ENCODE measurements at places on chromosomes 1 and 21.

GRCh38 chr1:221022331-221022730 lies 143.1 kb downstream of the HLX start:
- DNase-seq: no peak

GRCh38 chr21:34126269-34126668 lies 52.9 kb downstream of the MRPS6 start:
- no peak for DNase-seq

GRCh38 chr1:188363943-188364342 lies 1535.2 kb downstream of the PLA2G4A start:
- DNase-seq: no peak

GRCh38 chr1:151760597-151761385 lies 2.5 kb downstream of the MRPL9 start:
- DNase-seq: no peak

DNA sequence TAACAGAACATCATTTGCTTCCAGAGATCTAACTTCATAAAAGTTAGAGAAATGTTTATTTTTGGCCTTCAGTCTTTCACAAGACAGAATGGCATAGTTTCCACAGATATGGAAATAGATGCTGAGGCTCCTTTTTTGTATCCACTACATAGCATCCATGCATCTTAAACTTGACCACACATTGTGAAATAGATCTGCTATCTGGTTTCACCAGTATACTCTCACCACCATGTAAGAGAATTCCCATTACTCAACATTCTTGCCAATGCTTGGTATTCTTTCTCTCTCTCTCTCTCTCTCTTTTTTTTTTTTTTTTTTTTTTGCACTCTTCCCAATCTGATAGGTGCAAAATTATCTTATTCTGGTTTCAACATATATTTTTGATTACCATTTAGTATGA lies 52.1 kb upstream of the PRMT6 start:
- no peak for DNase-seq

GRCh38 chr1:235940285-235940684 lies 73.6 kb upstream of the LYST start:
- no peak for DNase-seq

DNA sequence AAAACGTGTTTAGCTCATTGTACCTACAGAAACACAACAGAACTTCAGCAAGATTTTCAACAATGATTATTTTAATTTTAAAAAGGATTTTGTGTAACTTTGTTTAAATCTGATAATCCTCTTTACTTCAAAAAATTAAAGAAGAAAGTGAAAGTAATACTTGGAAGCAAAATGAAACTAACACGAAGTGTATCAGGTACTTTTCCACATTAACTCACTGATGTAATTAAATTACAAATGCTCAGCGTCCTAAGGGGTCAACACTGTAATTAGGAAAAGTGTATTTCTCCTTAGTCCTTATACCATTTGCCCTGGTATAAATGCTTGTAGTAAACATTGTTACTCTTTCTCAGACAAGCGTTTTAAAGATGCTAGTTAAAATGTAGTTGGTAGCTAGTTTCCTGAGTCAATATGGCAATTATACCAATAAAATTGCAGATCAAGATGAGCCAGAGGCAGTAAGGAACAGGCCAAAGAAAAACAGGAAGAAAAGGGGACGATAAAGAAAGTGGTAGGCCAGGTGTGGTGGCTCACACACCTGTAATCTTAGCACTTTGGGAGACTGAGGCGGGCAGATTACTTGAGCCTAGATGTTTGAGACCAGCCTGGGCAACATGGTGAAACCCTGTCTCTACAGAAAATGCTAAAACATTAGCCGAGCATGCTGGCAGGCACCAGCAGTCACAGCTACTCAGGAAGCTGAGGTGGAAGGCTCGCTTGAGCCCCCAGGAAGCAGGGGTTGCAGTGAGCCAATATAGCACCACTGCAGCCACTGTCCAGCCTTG lies 553.0 kb downstream of the SMYD3 start:
- no peak for DNase-seq

GRCh38 chr1:178137238-178137637 lies 43.3 kb downstream of the RASAL2 start:
- no peak for DNase-seq

DNA sequence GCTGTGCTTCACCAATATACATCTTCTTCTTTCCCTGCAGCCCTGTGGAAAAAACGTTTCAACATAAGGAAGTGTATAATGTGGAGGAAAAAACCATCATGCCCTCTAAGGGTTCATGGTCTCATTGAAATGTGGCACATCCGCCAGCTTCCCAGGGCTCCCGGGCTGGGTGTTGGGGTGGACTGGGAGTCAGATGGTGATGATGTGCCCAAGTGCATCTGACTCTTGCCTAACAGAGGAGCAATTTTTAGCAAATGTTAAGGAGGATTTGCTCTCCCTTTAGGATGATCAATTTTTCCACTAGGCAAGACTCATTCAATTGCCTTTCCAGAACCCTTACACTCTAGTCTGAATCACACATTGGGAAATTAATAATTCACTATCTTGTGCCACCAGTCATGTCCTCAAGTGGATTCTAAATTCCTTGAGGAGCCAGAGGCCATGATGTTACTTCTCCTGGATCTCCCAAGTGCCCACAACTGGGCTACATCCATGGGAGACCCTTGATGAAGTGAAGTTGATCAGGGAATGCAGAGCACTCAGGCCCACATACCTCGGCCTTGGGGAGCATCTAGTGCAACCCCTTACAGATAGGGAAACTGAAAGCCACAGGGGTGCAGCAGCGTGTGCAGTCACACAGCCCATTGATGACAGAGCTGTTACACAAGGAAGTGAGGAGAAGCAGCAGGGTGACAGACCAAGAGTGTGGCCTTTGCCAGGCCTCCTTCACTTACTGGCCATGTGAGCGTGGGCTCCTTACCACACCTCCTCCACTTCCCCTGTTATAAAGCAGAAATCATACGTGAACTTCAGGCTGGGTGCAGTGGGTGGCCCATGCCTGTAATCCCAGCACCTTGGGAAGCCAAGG lies 100.0 kb upstream of the SLC44A3 start:
- DNase-seq: no peak

DNA sequence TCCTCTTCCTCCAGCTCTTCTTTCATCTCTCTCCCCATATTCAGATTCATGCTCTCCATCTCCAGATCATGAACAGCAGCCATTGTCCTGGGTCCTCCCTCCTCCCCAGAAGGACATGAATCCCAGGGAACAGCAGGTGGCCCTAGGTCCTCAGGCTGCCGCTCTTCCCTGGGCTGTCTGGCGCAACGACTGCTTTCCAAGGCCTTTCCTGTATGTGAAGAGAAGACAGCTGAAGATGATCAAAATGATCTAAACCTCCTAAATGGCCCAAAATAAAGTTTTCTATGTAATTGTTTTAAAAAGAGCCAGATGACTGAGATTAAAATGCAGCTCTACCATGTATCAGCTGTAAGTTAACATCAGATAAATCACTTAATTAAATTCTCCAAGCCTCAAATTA lies 22.5 kb downstream of the RHBDL2 start:
- DNase-seq: no peak

DNA sequence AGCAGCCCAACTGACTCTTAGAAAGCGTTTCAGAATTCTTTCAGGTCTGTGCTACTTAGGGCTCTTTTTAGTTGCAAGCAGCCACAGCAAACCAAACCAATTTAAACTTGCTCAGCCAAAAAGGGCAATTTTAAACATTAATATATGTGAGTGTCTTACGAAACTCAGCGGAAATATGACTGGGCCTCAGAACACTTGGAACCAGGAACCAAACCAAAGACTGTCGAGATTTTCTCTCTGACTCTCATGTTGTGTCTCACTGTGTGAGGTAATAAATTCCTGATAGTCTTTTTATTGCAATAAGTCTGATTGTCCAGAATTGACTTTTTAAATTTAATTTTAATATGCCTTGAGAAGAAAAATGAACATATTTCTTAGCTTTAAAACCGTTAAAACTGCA lies 122.3 kb downstream of the SYF2 start:
- no peak for DNase-seq

- DNase-seq: no peak
Measured at GRCh38 chr1:179777731-179778130, 34.6 kb downstream of the FAM163A start.

- DNase-seq: no peak
Measured at GRCh38 chr1:15320267-15320666, 73.2 kb downstream of the FHAD1 start.
